ENCODE measurements at places on chromosomes 7 and 10.

DNA sequence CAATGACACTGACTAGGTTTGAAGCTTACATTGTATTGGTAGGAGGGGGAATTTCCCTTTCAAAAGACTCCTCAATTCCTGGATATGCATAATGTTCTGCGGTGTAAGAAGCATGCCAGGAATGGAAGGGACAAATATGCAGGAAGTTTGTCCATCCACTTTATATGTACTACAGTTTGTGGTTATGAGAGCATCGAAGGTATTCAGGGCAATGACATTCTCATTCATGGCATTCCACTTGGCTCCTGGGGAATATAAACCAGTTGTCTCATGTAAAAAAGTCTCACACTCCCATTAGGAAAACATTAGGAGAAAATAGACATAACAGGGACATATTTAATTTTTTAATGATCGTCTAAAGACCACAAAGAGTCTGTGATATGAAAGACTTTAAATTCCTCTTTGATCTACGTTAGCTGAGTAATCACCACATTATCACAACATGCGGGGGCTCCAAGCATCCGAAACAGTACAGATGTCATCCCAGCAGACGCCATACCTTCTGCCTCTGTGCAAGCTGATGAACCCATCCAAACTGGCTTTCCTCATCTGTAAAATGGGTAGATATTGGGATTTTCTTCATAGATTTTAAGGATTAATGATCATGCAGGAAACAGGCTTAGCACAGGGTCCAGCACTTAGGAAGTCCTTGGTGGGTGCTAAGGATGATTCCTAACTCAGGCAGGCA lies 675.3 kb downstream of the INHBA start:
- no peak for DNase-seq

GRCh38 chr10:91206837-91207474 lies 13.5 kb upstream of the PCGF5 start:
- no peak for DNase-seq

DNA sequence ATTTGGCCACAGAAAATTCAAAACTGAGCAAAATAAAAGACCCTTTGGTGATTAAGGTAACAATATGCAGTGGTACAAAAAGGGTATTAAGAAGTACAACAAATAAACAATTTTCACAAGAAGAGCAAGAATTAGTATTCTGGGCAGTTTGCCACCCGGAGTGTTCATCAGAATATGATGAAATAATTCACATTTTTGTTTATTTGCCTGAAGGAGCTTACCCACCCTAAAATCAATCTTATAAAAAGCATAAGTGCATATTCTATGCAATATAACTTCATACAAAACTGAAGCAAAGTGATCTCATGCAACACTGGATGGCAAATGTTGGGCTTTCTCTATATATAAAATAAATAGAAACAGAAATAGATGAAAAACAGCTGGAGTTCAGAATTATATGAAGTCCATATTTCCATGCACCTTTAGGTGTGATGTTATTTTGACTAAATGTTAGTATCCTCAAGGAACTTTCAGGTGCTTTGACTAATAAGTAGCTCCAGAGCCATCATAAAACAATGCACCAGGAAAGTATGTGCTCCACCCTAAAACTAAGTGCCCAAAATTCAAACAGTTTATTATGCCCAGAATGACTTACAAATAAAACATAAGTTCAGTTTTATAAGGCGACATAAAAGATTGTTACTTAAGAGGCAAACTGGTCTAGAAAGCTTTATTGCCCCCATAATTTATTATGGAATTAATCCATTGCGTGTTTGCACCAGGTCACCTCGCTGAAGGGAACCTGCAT lies 474.3 kb downstream of the SEMA3D start:
- no peak for DNase-seq

GRCh38 chr10:132932461-132933307 lies 9.7 kb downstream of the CFAP46 start:
- no peak for DNase-seq

DNA sequence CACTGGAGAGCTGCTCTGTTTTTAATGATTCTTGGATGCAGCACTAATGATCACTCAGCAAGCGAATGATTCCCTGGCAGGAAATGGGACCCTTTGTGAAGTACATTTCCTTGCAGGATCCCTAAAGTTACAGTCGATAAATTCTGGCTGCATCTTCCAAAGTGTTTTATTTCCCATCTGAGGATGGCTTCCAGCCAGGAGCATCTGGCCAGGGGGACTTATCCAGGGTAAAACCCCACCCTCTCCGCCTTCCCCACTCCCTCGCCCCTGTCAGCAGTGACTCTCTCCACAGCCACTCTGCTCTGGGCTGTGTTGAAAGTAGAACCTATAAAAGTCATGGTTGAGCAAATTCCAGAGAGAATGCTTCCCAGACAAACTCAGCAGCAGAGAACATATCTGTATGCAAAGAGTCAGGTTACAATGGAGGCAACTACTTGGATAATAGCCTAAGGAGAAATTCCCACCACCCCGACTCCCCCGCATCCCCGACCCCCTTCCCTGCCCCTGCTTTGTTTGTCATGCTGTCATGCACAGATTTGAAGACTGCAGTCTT lies 111.0 kb upstream of the ANLN start:
- DNase-seq: no peak

DNA sequence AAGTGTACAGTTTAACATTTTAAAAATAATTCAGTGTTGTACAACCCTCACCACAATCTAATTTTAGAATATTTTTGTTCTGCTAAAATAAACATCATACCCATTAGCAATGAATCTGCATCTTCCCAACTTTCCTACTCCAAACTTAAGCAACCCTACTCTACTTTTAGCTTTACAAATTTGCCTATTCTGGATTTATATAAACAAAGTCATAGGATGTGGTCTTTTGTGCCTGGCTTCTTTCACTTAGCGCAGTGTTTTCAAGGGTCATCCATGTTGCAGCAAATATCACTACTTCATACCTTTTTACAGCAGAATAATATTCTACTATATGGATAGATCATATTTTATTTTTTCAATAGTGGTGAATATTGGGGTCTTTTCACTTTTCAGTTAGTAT lies 18.9 kb downstream of the CALML3 start:
- no peak for DNase-seq

- no peak for DNase-seq
Observed at GRCh38 chr7:98011996-98012395, 22.0 kb upstream of the OCM2 start.

DNA sequence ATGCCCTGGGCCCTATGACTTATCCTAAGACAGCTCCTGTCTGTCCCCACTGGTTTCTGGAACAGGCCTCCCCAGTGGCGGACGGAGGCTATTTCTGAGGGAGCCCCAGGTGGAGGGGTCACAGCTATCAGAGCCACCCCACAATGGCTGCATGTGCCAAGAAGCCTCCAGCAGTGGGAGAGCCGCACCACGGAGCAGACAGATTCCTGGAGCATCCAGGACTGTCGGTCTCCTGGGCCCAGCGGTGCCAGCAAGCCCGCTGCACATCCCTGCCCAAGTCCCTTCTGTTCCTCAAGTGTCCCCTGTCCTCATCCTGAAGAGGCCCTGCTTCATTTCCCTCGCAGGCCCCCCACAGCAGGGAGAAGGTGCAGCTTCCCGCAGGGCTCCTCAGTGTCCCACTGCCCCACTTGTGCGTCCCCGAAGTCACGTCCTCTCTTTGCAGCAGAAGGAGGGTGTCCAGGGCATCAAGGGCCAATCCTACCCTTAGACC lies 193.0 kb upstream of the SHH start:
- DNase-seq: no peak

GRCh38 chr7:151715666-151716315 lies 161.1 kb downstream of the PRKAG2 start:
- DNase-seq: peak; percentile 66
